ENCODE measurements at places on chromosomes 2 and 18.

GRCh38 chr2:168159754-168160585 is 87.4 kb downstream of the STK39 start:
- no peak for DNase-seq

- no peak for DNase-seq
These were observed 53.6 kb upstream of the ITGA6 start for GRCh38 chr2:172373766-172374165.

GRCh38 chr2:58099096-58099769 is 52.6 kb downstream of the VRK2 start:
- no peak for DNase-seq

GRCh38 chr2:225414902-225415301 is 15.4 kb downstream of the NYAP2 start:
- no peak for DNase-seq

DNA sequence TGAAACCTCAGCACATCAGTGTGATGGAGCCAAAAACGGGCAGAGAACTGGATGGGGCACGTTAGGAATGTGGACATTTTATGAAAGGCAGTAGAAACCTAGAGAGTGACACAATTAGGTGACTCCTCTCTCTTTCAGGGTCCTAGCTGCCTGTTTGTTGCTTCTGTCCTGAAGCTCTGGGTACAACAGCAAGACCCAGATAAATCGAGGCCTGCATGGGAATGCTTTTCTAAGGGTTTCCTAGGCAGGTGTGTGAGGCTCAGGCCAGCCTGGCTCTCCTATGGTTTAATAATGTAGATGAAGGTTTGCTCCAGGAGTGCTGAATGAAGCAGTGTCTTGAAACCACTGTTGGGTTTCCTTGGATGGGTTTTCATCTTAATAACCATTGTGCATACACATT is 517.1 kb upstream of the RAB6C start:
- DNase-seq = no peak

All from stimulated activated CD4-positive, alpha-beta T cell treated with anti-CD3 and anti-CD28 coated beads, Interleukin-15, amount 100 ng/mL, for 1 hour (primary cell).